ENCODE measurements at places on chromosomes 6 and 20. TPM values are rescaled to one million over a fixed set of nuclear protein-coding genes. Genes with fewer than 3 reads are reported as not detected.

NFATC2 gene
- total RNA-seq: 0.83 TPM

PPP1R3D gene
- 13.2 TPM for total RNA-seq

CRISP2 gene
- not detected for total RNA-seq

CGA gene
- 0.89 TPM for total RNA-seq

SLC35F1 gene
- total RNA-seq: 4.3 TPM

CNBD2 gene
- 4.2 TPM for total RNA-seq

ADGRF1 gene
- total RNA-seq: not detected

DNA sequence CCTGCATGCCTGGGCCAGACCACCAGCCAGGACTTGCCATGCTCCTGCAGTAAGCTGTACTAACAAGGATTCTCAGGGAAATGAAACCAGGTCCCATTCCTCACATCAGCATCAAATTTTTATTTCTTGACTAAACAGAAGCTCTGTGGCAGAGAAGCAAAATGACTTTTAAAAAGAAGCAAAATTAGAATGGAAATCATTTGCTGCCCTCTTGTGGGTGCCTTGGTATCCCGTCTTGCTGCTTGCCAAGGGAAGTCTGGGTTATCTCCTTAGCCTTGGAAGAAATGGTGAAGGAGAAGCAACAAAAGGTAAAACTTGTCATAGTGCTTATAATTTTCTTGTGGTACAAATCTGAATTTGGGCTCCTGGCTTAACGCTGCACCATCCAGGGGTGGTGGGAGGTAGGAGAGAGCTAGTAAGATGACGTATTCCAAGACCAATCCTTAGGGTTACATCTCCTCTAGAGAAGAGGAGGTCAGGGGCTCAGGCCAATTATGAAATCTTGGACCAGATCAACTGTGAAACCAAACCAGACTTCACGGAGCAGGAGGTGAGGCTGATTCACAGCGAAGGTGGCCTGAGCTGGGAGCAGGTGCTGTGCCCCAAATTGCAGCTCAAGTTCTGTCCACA lies 107.5 kb downstream of the FAXC start:
- H3K27ac ChIP-seq: no peak overlapping the region
- H3K4me1 ChIP-seq: no peaks in the 10 kb centered on the region
- H3K27me3 ChIP-seq: no peaks in the 10 kb centered on the region
- DNase-seq: no peak
- H3K36me3 ChIP-seq: no peaks in the 10 kb centered on the region

DNA sequence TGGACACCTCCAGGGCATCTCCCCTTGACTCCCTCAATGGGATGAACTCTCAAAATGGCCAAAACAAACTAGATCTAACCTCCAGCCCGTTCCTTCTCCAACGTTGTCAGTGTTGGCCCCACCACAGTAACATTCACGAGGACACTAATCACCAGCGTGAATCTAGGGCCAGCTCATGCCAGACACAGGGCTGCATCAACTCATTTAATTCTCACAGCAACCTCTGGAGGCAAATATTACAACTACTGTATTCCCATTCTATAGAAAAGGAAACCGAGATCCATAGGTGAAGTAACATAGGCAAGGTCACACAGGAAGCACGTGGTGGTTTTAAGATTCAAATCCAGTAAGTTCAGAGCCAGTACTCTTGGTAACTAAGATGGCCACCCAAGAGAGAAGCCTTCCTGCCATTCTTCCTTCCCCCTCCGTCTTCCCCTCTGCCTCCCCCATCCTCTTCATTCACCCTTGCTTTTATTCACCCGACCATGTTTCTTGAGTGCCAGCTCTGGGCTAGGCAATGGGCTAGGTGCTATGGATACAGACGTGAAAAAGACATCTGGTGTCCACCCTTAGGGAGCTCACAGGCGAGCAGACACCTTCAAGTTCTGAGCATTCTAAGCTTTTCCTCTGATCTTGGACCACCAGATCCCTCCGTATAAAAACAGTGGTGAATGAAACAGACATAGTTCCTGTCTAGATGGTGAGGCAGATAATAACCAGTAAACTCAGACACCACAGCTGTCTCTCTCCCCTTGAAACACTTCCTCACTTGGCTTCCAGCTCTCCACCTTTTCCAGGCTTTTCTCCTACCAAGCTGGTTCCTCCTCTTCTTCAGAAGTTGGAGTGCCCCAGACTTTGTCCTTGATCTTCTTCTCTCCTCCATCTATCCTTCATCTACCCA lies 9.6 kb downstream of the CCM2L start:
- DNase-seq: no peak
- peaks cover 56% of the 10 kb centered on the region for H3K27me3 ChIP-seq
- H3K36me3 ChIP-seq: no peaks in the 10 kb centered on the region
- peak overlapping the region; percentile 3 for H3K27ac ChIP-seq

DNA sequence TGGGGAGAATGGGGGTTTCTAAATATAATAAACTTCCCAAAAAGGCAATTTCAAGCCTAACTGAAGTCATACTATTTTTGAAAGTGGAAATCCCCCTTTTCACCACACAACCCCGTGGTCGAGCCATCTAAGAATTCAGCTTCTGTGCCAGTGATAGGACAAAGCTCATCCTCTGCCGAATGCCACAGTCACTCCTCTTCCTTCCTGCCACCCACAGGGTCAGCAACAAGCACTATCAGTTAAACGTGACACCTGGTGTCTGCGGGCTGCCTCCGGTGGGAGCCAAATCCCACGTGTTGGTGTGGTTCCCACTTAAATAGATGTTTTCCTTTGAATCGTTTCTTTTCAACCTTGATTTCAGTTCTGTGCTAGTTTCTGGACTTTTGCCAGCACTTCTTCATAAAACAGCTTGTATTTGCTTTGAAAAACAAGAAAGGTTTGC lies 60.7 kb downstream of the TNFAIP3 start:
- H3K4me3 ChIP-seq: no peak overlapping the region
- no peaks in the 10 kb centered on the region for H3K4me1 ChIP-seq
- no peaks in the 10 kb centered on the region for H3K27me3 ChIP-seq
- no peak overlapping the region for H3K27ac ChIP-seq

- H3K27ac ChIP-seq: no peak overlapping the region
- H3K4me1 ChIP-seq: no peaks in the 10 kb centered on the region
- H3K27me3 ChIP-seq: no peaks in the 10 kb centered on the region
- DNase-seq: no peak
- H3K36me3 ChIP-seq: no peaks in the 10 kb centered on the region
Observed at GRCh38 chr6:69423785-69424184, 373.0 kb downstream of the LMBRD1 start.

DNA sequence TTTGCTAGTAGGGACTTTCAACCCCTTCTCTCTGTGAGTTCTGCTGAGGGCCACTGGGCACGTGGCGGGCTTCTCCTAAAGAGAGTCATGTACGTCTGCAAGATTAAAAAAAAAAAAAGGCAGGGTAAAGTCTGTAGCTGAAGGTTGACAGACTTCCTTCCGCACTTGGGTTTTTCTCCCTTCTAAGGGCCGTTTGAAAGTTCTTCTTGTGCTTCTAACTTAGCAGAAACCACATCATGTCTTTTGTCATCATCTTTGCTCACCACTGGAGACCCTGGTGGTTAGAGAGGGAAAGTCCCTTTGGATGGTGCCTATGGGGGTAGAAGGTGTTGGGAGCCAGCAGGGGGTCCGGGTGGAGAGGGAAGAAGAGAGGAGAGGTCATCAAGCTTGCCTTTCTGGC lies 31.4 kb downstream of the PRDM1 start:
- no peak overlapping the region for H3K27ac ChIP-seq
- H3K27me3 ChIP-seq: no peaks in the 10 kb centered on the region
- no peak overlapping the region for H3K4me3 ChIP-seq
- DNase-seq: no peak

DNA sequence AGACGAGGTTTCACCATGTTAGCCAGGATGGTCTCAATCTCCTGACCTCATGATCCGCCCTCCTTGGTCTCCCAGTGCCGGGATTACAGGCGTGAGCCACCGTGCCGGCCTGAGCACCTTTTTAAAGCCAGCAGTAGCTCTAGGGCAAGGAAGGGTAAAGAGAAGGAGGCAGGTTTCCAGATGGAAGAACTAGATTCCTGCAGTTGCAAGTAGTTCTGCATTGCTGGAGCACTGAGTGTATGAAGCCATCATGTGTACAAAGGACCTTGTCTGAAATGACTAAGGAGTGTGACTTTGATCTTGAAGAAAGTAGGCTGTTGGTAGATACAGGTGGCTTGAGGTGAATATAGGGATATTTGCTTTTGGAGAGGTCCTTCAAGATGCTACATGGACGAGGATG lies 4.2 kb downstream of the OR2A4 start:
- H3K36me3 ChIP-seq: no peaks in the 10 kb centered on the region
- H3K27ac ChIP-seq: no peak overlapping the region
- H3K4me1 ChIP-seq: no peaks in the 10 kb centered on the region
- no peaks in the 10 kb centered on the region for H3K27me3 ChIP-seq
- no peak overlapping the region for H3K4me3 ChIP-seq
- no peak for DNase-seq

DNA sequence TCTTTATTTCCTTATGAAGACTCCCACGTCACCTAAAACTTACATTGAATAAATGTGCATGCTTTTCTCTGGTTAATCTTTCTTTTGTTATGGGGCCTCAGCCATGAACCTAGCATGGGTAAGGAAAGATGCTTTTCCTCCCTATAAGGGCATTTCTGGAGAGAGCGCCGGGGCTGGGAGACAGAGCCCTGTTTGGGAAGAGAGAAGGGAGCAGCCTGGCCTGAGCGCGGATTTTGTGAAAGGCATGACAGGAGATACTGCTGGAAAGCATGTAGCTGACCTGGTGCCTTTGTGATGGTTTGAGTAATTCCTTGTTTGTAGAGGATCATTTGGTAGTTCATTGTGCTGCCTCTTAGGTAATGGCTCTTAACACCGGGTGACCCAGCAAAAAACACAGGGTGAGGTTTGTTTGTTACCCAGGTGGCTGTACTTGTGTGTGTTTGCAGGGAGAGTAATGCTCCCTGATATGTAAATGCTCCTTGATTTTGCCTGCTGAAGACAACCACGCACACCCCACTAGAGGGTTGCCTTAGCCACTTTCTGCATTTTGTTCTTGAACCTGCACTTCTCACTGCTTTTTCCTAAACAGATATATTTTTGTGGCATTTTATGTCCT lies 59.2 kb downstream of the ANKRD6 start:
- no peak overlapping the region for H3K4me3 ChIP-seq
- DNase-seq: no peak
- H3K4me1 ChIP-seq: no peaks in the 10 kb centered on the region
- H3K27me3 ChIP-seq: no peaks in the 10 kb centered on the region
- no peaks in the 10 kb centered on the region for H3K36me3 ChIP-seq
- H3K27ac ChIP-seq: no peak overlapping the region

GRCh38 chr20:19813846-19814640 lies 56.0 kb downstream of the RIN2 start:
- no peak overlapping the region for H3K4me3 ChIP-seq
- no peaks in the 10 kb centered on the region for H3K27me3 ChIP-seq
- H3K36me3 ChIP-seq: no peaks in the 10 kb centered on the region
- no peak for DNase-seq

DNA sequence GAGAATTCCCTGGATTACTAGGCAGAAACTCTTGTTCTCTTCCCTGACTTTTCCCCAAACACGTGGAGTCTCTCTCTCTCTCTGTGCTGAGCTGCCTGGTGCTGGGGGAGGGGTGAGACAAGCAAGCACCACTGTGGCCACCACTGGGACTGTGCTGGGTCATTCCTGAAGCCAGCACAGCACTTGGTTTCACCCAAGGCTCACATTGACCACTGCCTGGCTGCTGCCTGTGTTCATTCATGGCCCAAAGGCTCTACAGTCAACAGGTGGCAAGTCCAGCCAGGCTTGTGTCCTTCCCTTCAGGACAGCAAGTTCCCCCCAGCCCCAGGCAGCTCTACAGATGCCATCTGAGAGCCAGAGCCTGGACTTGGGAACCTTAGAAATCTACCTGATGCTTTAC lies 92.2 kb downstream of the CTNNBL1 start:
- H3K27ac ChIP-seq: no peak overlapping the region
- H3K4me3 ChIP-seq: no peak overlapping the region
- H3K4me1 ChIP-seq: no peaks in the 10 kb centered on the region
- no peak for DNase-seq
- peaks cover 69% of the 10 kb centered on the region for H3K36me3 ChIP-seq

DNA sequence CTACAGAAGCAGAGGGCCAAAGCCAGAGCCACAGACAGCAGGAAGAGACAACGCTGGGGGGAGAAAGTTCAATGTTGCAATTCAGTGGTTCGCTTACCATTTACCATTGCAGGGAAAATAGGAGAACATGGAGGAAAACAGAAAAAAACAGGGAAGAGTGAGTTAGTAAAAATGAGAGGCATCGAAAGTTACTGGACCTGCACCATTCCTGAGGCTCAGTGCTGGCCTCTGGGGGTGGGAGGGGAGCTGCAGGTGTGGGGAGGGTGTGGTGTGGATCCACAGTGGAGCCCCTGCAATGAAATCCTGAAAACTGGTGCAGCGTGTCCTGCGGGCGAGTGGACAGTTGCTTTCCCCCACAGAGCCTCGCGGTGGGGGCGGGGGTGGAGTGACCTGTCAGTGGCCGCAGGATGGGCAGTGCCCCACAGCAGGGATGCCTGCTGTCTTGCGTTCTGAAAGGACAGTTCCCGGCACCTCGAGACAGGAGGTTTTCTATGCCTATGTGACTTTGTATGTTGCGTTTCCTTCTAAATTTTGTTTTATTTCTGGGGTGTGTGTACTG lies 5.7 kb downstream of the TMEM181 start:
- H3K4me1 ChIP-seq: peaks cover 68% of the 10 kb centered on the region
- no peaks in the 10 kb centered on the region for H3K36me3 ChIP-seq
- no peaks in the 10 kb centered on the region for H3K27me3 ChIP-seq
- no peak overlapping the region for H3K4me3 ChIP-seq

DNA sequence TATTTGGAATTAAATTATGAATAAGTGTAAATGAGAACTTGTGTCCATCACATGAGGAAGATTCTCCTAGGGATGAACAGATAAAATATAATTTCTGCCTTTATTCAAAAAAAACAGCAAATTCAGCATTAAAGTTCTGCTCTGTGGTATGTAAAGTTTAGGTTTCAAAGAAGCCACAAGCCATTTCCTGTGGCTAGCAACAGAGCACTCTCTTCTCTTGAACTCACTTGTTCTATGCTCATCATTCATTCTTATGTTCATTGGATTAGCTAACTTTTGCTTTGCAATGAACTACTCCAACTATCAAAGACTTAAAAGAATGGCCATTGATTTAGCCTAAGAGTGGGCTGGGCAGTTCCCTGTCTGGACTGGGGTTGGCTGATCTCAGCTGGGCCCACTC lies 20.8 kb upstream of the SNRPB2 start:
- H3K4me1 ChIP-seq: no peaks in the 10 kb centered on the region
- H3K36me3 ChIP-seq: no peaks in the 10 kb centered on the region
- peaks cover 5% of the 10 kb centered on the region for H3K27me3 ChIP-seq
- no peak overlapping the region for H3K27ac ChIP-seq

- no peak overlapping the region for H3K27ac ChIP-seq
- H3K36me3 ChIP-seq: no peaks in the 10 kb centered on the region
- no peak overlapping the region for H3K4me3 ChIP-seq
- no peaks in the 10 kb centered on the region for H3K27me3 ChIP-seq
- H3K4me1 ChIP-seq: no peaks in the 10 kb centered on the region
Observed at GRCh38 chr20:58328836-58329235, 19.3 kb downstream of the RAB22A start.
